ENCODE measurements at places on chromosomes 11 and 22.

- no peak for DNase-seq
Observed at GRCh38 chr11:132539590-132540368, 992.5 kb downstream of the OPCML start.

- DNase-seq: peak; percentile 18
Observed at GRCh38 chr11:35237860-35238715, 99.1 kb downstream of the CD44 start.

DNA sequence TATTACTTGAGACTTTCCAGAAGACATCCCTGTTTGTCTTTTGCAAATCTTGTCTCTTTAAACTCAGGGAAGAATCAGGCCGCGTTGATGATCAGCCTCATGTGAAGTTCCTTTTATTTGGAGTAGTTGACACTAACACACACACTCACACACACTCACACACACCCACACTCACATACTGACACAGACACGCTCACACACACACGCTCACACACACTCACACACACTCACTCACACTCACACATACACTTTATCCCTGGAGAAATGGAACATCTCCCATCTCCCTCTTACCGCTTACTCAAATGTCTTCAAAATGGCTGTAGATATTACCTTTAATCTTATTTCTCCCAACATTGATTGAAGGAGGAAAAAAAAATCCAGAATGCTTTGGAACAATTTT, 129.0 kb downstream of the PKNOX2 start:
- no peak for DNase-seq

DNA sequence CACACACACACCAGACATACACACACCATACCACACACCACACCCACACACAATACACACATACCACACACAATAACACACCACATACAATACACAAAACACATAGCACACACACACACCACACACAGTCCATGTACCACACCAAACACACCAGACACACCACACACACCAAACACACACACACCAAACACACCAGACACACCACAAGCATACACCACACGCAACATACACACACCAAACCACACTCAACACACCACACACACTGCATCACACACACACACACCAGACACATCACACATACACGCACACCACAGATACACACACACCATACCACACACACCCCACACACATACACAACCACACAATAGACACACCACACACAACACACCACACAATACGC, 54.8 kb downstream of the IGSF9B start:
- no peak for DNase-seq
